ENCODE measurements at places on chromosomes 13 and 19.

DNA sequence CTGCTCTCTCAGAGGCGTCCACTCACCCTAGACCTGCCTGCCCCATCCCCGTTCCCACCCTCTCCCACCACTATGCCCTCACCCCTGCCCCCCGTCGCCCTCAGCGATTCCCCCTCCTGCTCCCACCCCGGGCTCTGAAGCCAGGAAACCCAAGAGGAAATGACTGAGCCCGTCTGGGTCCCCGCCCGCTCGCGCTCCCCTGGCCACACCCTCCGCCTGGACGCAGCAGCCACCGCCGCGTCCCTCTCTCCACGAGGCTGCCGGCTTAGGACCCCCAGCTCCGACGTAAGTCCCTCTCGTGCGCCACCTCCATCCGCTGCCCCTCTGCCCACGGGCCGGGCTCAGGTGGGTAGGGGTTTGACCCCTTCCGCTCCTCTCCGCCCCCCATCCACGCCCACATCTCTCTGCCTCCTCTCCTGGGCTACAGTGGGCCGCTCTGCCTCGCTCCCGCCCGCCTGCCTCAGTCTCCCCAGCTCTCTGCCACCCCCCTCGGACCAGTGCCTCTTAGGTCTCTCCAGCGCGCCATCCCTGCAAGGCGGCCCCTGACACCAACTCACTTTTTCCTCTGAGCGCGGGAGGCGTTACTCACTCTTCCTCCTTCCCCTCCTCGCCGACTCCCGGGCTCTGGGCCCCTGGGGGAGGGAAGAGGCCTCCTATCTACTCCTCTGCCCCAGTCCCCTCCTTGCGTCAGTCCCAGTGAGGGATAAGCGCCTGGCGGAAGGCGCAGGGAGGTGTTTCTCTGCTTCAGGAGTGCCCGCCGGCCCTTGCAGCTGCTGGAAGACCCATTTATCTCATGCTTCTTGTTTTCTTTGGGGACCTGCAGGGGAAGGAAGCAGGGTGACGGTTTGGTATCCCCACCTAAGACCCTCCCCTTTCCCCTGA is at the start of gene FXYD5:
Gene FXYD5, plus strand, starts transcription at position 211 of the 882 bp plus-strand sequence. CDS start 816 bp downstream, outside the sequence.
- DNase-seq: no peak

DNA sequence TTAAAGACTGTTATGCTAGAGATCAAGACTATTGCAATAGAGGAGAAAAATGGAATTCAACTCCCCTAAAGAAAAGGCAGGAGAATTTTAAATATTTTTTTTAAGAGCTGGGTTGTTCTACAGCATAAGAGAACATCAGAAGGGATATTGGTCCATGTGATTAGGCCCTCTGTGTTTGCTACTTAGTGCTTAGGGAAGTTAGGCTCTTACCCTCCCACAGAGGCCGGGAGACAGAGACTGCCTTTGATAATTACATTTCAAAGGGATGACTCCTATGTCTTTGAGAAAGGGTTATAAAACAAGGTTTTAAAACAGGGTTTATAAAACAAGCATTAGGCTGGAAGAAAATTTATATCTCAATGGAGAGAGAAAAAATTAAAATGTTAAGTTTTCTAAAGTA is 1248.1 kb upstream of the PCDH20 start:
- DNase-seq: no peak

GRCh38 chr19:11205939-11206570 is 8.7 kb upstream of the KANK2 start:
- no peak for DNase-seq

- DNase-seq: no peak
Measured at GRCh38 chr13:69283837-69284236, 823.8 kb upstream of the ATXN8OS start.

- DNase-seq: no peak
Measured at GRCh38 chr19:34317311-34317927, 47.6 kb upstream of the GPI start.

DNA sequence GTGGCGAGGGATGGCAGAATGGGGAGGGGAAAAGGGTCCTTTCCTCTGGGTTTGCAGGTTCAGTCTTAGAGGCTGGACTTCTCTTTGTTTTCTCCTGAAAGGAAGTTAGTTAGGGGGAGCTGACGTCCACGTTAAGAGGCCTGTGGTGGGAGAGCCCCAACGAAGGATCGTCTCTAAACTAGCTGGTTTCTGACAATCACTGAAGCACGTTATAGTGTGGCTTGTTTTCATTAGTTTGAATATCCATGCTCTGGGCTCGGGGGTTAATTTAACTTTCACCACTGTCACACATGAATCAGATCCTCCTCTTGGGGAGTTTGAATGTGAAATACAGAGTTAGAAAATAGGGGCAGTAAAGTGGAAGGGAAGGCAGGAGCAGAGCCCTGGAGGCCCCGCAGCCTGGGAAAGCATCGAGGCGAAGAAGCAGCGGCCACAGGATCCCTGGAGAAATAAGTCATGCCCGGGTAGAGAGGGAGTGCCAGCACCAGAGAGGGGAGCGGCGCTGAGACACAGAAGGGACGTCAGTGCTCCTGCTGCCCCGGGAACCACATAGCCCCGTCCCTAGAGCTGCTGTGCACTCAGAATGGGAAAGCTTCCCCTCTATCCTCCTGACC is 31.1 kb upstream of the AMER2 start:
- no peak for DNase-seq

DNA sequence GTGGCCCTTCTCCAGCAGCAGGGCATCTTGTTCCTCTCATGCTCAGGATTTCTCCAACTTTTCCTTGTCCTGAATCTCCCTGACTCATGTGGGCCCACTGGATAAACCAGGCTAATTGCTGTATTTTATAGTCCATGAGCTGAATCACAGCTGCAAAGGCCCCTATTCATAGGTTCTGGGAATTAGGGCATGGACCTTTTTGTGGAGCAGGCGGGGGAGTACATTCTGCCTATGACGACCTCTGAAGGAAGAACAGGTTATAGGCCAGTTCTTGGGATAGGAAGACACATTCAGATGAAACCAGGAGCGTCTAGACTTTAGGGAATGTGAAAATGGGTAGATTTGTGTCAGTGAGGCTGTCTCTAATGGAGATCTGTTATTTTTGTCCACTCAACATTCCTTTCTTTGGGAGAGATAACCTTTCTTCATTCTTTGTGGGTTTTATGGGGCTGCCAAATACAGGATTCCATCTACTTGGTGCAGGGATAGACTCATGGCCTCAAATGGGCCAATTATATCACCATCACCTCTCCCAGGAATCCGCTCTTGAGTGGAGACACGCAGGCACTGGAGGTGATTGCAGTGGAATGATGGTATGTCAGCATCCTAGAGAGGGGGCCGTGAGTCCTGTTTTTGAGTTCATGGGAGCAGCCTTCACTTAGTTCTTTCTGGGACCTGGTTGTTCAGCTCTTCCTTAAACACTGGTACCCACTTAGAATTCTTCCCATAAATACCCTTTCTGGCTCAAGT is 45.1 kb upstream of the CNMD start:
- no peak for DNase-seq

DNA sequence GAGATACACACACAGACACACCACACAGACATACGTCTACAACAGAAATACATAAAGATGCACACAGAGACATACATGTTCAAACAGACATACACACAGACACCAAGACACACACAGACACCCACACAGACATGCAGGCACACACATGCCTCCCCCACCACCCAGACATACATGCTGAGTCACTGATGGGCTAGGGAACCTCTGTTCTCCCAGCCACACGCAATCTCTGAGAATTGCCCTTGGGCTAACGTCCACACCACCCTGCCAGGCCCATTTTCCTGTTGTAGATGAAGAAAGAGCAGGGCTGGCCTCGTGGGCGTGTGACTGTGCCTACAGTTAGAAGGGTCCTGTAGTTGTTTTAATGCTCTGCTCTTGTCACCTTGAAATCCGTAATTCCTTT is 261.9 kb downstream of the KCNRG start:
- no peak for DNase-seq

GRCh38 chr19:52451241-52451640 is 2.1 kb upstream of the ZNF578 start:
- DNase-seq: no peak

DNA sequence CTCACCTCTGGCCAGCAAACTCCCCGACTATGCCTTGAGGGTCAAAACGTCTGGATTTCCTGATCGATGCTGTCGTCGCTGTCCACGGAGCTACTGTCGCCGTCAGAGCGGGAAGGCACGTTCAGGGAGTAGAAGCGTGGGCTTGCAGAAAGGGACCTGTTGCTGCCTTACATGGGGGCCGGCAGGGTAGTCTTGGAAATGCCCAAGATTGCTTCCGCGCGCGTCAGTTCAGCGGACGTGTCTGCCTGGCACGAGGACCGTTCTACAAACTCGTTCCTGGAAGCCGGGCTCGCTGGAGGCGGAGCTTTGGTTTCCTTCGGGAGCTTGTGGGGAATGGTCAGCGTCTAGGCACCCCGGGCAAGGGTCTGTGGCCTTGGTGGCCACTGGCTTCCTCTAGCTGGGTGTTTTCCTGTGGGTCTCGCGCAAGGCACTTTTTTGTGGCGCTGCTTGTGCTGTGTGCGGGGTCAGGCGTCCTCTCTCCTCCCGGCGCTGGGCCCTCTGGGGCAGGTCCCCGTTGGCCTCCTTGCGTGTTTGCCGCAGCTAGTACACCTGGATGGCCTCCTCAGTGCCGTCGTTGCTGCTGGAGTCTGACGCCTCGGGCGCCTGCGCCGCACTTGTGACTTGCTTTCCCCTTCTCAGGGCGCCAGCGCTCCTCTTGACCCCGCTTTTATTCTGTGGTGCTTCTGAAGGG is 15.4 kb downstream of the RB1 start:
- DNase-seq: no peak

DNA sequence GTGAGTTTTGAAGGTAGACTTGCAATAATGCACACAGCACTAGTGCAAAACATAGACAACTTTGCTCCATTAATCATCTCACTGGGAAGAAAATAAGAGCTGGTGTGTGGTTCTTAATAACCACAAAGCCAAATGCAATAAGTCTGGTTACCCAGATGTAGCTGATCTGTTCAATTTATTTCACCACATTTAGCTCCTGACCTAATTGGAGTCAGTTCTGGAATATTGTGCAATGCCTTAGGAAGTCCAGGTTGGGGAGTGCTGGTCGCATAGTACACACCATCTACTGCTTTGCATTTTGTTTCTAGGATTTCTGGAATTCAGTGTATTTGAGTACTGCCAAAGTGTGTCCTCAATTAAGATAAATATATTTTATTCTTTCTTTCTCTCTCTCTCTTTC is 483.3 kb upstream of the SPRY2 start:
- DNase-seq: no peak

GRCh38 chr13:33677215-33677614 is 140.7 kb upstream of the RFC3 start:
- DNase-seq: no peak

DNA sequence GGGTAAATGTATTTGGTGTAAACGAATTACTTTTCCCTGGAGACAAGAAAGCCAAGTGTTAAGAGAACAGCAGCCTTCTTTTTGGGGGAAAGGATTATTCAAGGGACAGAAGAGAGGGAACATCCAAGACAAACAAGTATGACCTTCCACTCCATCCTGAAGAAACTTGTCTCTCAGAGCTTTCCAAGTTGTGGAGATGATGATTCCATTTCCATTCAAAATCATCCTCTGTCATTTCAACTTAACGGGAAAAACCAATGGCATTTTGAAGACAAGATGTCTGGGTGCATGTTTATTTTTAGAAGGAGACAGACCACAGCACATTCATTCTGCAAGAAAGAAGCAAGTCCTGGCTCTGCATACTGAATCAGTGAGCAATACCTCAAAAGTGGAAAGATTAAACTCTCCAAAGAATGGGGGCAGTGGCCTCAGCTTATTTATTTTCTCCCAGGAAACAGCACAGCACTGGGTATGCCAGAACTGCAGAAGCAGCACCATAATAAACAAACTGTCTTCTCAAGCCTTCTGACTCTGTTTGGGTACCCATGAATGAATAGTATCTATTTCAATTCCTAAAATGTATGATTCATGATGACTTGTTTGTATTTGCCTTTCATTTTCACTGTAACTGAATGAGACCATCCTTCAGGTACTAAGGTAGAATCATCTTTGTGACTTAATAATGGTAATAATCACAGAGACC is 541.0 kb downstream of the RFC3 start:
- no peak for DNase-seq

- DNase-seq: peak; percentile 15
Measured at GRCh38 chr13:113599391-113599790, 14.8 kb downstream of the TFDP1 start.

DNA sequence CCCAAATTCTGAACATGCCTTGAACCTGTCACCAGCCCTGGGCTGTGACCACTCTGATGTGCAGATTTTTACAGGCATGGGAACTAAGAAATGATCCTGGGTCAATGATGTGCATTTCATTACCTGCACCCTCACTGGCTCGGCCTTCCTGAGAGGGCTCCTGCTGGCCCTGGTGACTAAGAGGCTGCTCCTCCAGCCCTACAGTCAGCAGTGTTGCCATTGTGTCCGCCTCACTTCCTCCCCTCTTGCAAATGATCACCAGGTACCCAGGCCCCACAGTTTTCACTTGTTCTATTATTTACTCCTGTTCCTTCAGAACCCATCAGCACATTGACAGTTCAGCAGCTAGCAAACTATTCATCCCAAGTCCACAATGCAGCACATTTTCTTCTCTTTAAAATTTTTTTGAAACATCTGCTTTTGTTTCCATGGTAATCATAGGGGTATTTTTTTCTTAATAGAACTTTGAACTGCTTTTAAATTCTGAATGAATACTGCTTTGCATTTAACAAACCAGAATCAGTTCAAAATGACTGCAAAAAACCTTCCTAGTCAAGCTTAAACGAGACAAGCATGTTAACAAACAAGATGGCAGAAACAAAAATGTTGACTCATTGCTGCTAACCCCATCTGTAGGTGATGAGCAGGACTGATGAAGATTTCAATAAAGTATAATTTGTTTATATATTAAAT is 29.3 kb downstream of the STARD13 start:
- DNase-seq: no peak

DNA sequence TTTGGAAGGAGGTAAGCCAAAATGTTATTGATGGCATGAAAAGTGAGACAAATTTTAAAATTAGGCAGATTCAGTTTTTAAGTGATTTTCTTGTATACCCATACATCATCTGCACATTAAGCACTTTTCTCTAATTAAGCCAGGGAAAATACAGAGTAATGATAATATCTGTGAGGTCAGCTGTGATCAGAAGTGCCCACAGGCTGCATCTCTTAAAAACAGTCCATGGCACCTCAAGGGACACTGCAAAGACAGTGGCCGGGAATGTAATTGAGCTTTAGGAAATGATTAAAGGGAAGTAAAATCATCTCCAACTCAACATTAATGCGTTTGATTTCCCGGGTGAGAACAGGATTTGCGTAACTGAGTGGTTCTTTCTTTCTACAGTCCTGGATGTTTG is 2.0 kb downstream of the COL4A1 start:
- no peak for DNase-seq
